ENCODE measurements at places on chromosomes 1 and 21.

- DNase-seq = no peak
Observed at GRCh38 chr1:84605157-84605556, 30.9 kb upstream of the CTBS start.

- no peak for DNase-seq
Observed at GRCh38 chr1:68145418-68146126, 86.8 kb downstream of the WLS start.

DNA sequence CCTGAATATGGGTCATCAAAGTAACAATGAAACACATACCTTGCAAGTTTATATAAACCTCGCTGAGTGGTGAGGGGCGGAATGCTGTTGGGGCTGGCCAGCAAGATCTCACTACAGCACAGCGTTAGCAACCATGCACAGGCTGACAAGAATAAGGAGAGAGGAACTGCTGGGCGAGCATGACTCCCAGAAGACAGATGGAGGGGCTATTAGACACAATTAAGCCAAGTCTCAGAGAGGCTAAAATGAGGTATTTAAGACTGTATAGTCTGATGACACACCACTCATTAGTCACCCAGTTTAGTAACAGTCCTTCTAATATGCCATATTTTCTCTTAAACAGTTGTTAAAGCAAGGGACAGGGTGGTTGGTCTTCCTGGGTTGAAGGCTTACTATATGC lies 340.2 kb upstream of the NR5A2 start:
- DNase-seq = no peak

DNA sequence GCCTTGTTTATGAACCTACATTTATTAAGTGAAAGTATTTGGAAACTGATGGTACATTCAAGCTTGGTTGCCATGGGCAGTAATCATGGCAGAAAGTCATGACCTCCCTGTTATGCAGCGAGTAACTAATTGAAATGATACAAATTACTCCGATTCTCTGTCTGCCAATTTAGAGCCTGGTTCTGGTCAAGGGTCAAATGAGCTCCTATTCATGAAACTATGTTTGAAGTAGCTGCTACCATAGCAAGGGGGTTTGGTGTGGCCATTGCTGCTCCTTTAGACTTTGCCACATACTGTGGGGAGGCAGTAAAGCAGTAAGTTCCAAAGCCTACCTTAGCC lies 187.2 kb upstream of the FOXD3 start:
- no peak for DNase-seq

DNA sequence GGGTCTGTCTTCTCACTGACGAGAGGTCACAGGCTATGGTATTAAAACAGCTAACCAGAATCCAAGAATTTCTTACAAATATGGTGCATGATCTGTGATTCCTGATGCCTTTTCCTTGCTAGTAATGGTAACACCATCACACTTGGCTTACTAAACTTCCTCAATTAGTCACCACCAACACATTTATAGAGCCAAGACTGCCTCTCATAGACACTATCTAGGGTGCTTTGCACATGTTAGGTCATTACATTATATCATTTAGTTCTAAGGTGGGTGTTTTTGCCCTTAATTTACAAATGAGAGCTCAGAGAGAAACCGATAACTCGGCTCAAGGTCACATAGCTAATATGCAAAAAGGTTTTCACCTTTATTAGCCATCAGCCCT lies 8.7 kb downstream of the KIF21B start:
- DNase-seq = no peak

DNA sequence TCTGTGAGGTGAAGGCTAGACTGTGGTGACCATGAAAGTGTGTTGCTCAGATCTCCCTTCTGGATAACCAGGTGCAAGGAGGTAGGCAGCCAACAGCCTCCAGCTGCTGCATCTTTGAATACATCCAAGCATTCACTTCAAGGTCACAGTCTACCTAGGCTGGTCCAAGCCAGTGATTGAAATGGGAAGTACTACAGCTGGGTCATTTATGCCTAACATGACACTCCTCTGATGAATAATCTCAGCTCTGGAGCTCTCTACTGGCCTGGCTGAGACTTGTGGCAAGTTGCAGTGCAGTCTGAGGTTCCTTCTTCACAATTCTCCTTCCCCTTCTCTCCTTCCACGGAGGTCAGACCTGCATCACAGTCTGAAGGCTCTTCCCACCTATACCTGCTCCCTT lies 35.0 kb upstream of the ARHGAP29 start:
- DNase-seq = no peak

GRCh38 chr1:105785021-105785420 lies 1271.5 kb upstream of the PRMT6 start:
- DNase-seq = no peak

DNA sequence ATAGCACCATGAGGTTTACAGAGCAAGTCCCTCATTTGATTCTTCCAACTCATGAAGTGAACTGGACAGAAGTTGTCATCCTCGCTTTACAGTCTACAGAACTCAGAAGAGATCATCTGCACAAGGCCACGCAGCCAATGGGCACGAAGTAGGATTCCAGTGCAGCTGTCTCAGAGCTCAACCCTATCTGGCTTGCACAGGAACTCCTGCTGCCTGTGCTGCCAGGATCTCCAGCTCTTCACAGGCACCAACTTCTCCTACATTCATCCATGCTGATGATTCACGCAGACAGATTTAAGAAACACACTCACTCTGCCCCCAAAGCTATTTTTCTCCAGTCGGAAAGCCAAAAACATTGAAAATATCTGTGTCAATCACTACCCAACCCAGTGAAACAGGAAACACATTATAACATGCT lies 157.0 kb downstream of the RERE start:
- DNase-seq = no peak

DNA sequence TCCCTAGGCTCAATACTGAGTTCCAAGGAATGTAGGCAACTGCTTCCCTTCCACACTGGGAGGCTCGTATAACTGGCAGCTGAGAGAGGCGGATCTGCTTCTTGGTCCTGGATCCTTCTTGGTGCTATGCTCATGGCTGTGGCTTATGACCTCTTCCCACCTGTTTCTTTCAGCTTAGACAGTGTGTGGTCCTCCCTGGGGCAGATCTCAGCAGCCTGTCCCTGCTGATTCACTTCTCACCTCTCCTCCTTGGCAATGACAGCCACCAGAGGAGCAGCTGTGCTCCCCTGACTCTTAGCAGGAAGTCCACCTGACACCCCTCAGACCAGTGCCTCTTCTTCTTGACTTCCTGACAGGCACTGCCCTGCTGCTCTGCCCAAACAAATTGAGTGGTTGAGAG lies 75.1 kb upstream of the PTGFRN start:
- DNase-seq = peak; percentile 45

DNA sequence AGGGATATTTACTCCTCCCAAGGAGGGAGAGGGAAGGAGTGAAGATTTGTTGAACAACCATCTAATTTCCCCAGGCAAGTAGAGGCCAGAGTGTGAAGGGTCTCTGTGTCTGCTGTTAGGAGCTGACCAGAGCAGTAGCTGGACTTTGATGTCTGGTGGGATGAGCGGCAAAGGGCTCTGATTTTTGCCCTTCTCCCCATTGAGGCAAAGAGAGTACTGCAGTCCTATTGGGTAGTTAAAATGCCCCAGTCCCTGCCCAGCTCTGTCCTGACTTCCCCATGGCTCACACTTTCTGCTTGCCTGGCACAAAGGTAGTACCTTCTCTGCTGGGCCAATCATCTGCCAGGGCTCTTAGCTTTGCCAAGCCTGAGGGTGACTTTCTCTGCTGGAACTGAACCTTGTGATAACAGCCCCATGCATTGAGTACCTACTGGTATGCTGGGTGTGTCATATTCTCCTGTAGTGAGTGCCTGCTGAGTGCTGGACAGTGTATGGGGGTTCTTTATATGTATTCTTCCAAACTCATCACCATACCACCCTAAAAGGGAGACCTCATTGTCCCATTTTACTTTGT lies 64.0 kb upstream of the SELENON start:
- no peak for DNase-seq

DNA sequence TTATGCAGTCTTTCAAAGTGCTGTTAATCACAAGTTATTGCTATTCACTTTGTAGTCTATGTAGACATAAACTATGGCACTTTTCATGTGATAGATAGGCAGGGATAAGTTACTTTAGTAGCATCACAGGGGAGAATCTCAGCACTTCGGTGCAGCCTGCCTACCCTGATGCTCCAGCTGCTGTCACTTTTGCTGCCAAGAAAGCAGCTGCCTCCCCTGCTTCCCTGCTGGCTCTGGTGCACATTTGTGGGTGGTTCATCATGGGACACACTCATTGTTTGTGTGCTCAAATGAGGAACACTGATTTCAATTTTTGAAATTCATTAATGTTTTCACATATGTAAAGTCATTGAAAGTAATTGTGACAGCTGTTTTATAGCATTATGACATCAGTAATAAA lies 272.6 kb downstream of the S1PR1 start:
- no peak for DNase-seq

DNA sequence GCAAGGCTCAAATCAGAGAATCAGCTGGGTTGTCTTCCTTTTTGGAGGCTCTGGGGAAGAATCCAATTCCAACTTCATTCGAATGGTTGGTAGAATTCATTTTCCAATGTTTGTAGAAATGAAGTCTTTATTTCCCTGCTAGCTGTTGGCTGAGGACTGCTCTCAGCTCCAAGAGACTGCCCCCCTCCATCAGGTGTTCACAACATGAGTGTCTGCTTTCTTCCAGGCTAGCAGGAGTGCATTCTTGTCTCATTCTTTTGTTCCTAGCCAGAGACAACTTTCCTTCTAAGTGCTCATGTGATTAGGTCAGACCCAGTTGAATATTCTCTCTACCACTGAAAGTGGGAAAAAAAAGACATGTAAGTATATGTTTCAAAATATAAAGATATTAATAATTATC lies 95.2 kb downstream of the HLX start:
- DNase-seq = no peak

DNA sequence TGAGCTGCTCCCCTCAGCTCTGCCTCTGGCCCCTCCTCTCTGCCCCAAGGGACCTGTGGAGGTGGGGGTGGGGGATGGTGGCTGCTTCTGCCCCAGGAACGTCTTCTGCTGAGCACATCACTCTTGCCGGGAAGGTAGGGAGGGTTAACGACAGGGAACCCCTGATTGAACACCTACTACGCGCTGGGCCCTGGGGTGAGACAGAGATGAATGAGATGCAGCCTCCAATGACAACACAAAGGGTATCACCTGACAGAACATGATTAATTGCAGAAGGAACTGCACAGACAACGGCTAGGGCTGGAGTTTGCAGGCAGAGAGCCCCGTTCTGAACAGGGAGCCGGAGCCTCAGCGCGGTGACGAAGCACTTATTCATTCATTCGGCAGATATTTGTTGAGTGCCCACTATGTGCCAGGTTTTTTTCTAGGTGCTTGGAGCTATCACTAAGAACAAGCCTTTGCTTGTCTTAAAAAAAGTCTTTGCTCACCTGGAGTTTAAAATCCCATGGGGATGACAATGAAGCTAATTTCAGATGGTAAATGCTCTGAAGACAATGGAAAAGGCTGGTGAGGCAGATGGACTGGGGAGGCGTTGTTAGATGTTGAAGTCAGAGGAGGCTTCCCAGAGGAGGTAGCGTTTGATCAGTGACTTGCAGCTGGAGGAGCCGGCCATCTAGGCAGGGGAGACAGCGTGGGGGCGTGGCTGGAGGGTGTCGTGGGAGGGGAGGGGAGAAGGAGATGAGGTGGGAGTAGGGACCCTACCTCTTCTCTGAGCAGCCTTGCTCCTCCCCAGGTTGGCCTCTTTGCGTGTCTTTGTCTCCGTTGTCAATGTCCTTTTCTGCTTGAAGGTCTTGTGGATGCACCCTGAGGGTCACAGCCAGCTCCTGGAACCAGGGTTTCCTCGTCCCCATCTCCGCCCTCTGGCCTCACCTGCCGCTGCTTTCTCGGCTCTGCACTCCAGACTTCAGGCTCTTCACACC lies 103.1 kb upstream of the CSF3R start:
- no peak for DNase-seq

DNA sequence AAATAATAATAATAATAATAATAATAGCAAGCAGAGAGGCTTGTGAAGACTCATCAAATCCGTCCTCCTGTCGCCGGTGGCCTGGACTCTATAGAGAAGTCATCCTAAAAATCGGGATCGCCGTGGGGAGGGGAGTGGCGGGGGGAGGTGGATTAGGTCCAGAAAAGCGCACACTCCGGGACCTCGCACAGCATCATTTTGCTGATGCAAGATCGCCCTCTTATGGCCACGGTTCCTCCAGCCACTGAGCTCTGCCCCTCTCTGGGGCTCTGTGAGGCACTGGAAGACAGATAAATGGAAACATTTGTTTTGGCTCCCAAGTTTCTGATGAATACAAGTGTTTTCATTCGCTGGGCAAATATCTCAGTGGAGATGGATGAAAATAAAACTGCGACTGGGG lies 612.0 kb downstream of the MATN1 start:
- peak; percentile 62 for DNase-seq

GRCh38 chr1:150809651-150810050 lies 1.6 kb upstream of the CTSK start:
- DNase-seq = no peak

GRCh38 chr1:85952460-85952859 lies 204.1 kb downstream of the COL24A1 start:
- no peak for DNase-seq

DNA sequence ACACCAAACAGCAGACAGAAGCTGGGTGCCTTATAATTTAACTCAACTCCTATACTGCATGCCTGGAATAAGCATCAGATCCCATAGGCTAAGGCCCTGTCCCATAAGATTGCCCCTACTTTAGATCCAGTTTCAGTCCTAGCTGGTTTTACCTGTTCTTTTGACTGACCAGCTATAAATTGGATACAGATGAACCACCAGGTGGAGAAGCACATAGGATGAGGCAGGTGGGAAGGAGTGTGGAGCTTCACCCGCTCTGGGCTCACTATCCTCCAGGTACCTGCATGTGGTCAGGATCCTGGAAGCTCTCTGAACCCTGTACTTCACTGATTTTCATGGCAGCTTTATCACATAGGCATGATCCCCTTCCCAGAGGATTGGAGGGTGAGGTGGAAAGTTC lies 51.3 kb downstream of the MAST2 start:
- DNase-seq = no peak

- DNase-seq = no peak
Observed at GRCh38 chr1:54380290-54380882, 25.8 kb downstream of the SSBP3 start.

GRCh38 chr1:74340656-74341055 lies 105.5 kb downstream of the TNNI3K start:
- no peak for DNase-seq

DNA sequence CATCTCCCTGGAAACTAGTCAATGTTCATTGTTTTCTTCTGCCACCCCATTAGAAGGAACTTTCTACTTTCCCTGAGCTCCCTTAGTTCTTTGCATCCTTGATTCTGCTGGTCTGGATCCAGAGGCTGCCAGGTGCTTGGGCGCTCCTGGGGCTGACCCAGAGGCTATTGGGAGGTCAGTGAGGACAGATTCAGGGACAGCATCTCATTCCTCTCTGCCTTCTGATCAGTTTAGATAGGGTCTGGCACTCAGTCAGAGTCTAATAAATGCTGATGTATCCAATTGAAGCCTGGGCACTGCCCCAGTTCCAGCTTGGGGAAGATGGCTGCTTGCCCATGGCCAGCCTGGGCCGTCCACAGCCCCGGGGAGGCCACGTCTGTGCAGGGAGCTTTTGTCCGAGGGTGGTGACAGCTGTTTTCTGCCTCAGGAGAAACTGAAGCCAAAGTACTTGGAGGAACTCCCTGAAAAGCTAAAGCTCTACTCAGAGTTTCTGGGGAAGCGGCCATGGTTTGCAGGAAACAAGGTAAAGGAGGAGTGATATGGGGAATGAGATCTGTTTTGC lies 2.3 kb downstream of the GSTM1 start:
- DNase-seq = no peak

- no peak for DNase-seq
Observed at GRCh38 chr1:212959266-212960220, 9.2 kb downstream of the VASH2 start.

All from activated CD8-positive, alpha-beta memory T cell treated with anti-CD3 and anti-CD28 coated beads, Interleukin-2, amount 50 U/mL, for 48 hours (primary cell).